ENCODE measurements at places on chromosomes 7 and 10.

DNA sequence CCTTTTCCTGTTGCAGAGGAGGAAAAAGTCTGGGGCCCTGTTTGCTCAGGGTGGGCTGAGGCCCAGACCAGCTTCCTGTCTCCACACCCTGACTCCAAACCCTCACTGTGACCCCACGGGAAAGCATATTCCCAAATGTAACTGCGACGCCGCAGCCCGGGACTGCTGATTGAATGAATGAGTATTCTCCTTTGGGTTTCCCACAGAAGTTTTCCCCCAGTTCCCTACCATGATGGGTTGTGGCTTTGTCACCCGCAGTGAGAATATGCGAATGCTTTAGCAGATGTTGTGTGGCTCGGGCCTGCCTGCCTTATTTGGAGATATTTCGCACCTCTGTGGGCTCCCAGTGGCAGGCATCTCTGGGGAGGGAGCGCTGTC is 50.6 kb downstream of the MGMT start:
- DNase-seq: no peak

- DNase-seq: no peak
Observed at GRCh38 chr10:95281206-95281605, 9.6 kb downstream of the PDLIM1 start.

GRCh38 chr10:73364964-73365363 is 6.3 kb upstream of the CFAP70 start:
- no peak for DNase-seq

- no peak for DNase-seq
Observed at GRCh38 chr7:24798261-24798660, 41.0 kb upstream of the GSDME start.

DNA sequence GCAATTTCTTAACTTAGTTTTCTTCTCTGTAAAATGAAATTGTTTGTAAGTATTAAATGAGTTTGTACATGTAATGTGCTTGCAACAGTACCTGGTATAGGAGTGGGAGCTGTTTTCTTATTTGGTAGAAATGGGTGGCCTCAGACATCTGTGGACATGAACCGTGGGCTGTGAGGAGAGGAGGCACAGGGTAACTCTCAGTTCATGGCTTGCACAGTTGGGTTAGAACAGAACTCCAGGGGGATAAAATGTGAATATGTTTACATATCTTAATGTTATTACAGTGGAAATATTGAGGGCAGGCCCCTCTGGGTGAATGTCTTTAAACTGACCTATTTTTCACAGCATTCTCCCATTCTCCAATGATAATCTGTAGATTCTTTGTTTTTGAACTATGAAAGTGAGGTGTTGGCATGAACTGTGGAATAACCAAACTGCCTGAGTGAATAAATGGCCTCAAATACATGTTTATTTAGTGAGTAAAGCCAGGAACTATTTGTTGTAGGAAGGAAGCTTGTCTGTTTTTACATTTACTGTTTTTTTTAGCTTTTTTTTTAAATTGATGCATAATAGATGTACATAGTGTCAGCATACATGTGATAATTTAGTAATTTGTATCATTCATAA is 2.6 kb downstream of the ABCA13 start:
- DNase-seq: no peak

GRCh38 chr7:93016681-93017381 is 100.9 kb downstream of the SAMD9 start:
- no peak for DNase-seq

GRCh38 chr7:2545746-2546425 is 9.4 kb downstream of the BRAT1 start:
- DNase-seq: no peak

DNA sequence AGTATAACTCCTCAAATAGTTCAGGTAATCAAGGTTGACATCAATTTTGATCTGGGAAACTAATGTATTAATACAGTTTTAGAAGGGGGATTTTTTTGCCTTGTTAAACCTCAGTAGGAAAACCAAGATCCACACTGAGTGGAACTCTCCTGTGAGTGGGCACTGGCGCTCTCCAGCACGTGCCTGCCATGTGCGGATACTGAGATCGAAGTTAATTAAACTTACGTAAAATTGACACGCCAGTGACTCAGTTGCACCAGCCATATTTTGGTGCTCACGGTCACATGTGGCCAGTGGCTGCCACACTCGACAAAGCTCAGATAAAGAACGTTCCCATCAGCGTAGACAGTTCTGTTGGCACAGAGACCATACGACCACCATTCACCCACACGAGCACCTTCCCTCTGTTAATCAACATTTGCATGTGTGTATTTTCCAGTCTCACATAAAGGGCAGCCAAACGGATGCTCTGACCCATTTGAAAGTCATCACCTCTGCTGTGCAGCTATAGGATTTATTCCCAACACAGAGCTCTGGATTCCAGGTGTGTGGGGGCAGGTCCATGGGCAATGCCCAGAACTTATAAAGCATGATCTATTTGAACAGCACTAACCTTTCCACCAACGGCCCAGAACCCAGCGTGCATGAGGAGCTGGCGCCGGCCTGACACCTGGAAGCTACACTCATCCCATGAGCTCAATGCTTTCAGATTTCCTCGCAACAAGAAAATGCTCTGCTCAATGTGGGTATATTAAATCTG is 77.7 kb downstream of the VIPR2 start:
- DNase-seq: no peak

GRCh38 chr7:85055906-85056305 is 130.9 kb downstream of the SEMA3D start:
- no peak for DNase-seq
